ENCODE measurements at places on chromosomes 13 and 19. TPM values are rescaled to one million over a fixed set of nuclear protein-coding genes. Genes with fewer than 3 reads are reported as not detected.
A peak's percentile ranks its signal among the peaks of the same experiment; 100 is the strongest.

GRCh38 chr13:100608906-100609305 is 20.3 kb upstream of the GGACT start:
- no peak for DNase-seq

DNA sequence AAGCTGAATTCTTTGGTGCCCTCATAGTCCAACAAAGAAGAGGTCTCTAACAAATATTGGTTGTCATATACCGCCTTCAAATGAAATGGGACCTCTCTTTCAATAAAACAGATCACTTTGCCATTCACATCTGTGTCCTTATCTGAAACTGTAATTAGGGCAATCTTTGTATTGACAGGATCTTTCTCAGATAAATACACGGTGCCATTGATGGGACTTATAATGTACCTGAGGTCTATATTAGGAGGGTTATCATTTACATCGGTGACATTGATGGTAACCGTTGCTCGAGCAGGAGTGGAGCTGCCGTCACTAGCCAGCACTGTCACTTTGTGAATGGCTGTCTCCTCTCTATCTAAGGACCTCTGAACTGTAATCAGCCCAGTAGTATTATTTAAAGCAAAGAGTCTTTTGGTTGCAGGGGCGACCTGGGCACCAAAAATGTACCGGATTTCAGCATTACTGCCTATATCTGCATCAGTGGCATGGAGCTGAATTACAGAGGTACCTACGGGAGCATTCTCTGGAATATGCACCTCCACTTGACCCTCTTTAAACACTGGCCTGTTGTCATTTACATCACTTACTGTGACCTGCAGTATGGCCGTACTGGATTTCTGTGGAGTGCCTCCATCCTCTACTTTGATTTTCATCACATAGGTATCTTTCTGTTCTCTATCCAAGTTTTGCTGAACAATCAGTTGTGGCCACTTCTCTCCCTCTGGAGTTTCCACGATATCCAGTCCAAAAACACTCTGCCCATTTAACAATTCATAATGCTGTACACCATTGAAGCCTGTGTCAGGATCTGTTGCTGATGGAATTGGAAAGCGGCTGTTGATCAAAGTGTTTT is 2.8 kb downstream of the PCDH9 start:
- DNase-seq: no peak

- DNase-seq: no peak
These were observed 3.3 kb upstream of the KLK15 start for GRCh38 chr19:50836543-50837195.

DNA sequence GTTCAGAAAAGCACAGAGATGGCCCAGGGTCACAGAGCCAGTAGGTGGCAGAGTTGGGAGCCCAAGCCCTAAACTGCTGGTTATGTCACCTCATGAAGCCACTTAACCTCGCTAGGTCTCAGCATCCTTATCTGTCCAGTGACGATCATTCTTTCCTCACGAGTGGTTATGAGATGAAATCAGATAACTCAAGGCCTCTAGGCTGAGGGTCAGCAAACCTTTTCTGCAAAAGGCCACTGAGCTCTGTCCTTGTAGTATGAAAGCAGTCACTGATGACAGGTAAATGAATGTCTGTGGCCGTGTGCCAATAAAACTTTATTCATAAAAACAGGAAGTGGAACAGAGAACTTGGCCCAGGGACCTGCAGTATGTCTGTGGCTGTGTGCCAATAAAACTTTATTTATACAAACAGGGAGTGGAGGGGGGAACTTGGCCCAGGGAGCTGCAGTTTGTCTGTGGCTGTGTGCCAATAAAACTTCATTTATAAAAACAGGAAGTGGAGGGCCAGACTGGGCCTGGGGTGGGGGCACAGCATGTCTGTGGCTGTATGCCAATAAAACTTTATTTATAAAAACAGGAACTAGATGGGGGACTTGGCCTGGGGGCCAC is 71.2 kb downstream of the GNG7 start:
- DNase-seq: peak; percentile 12

GPR12 gene
- not detected for polyA plus RNA-seq

Measured in IMR-90 (cell line).